Heart right ventricle (tissue), 16 donors: ENCODE measurements at places on chromosomes 2 and 18. TPM values are rescaled to one million over a fixed set of nuclear protein-coding genes. Genes with fewer than 3 reads are reported as not detected.

STARD6 gene
- total RNA-seq, result not detected

TCF4 gene
- total RNA-seq, result 90.1 TPM

ZBTB7C gene
- total RNA-seq, result 4.2 TPM

SLC16A14 gene
- total RNA-seq, result 4.5 TPM

PSMA8 gene
- total RNA-seq, result not detected

TBC1D8 gene
- total RNA-seq, result 69.5 TPM

IAH1 gene
- total RNA-seq, result 87.0 TPM

SMC6 gene
- 13.0 TPM for total RNA-seq
